ENCODE measurements at places on chromosomes 3 and 15.

DNA sequence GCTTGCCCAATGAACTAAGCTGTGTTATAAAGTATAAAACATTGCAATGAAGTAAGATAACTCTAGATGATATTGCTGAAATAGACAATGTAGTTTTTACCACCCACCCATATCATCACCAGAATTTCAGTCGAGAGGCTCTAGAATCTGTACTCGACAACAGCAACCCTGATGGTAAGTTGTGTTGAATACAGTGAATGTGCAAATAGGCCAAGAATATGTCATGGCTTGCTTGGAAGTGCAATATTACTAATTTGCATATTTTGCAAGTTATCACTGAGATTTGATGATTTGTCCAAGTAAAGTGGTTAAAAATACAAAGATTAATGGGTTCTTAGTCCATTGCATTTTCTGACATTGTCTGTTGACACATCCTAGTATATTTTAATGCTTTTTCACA, 90.6 kb upstream of the TUSC7 start:
- DNase-seq = no peak

- no peak for DNase-seq
These were observed 478.2 kb downstream of the NTRK3 start for GRCh38 chr15:87778358-87778757.

DNA sequence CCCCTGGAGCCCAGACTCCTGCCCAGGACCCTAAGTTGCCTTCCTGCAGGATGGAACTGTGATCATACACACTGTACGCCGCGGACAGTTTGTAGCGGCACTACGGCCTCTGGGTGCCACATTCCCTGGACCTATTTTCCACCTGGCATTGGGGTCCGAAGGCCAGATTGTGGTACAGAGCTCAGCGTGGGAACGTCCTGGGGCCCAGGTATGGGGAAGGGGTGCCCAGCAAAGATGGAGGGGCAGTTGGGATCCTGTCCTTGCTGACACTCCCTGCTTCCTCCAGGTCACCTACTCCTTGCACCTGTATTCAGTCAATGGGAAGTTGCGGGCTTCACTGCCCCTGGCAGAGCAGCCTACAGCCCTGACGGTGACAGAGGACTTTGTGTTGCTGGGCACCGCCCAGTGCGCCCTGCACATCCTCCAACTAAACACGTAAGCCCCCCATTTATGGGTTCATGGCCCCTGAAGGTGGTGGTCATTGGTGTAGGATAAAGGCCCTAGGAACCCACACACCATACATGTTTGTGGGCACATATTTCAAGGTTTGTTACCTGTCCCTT, 28.8 kb downstream of the NBEAL2 start:
- DNase-seq = no peak

- DNase-seq = no peak
These were observed 231.3 kb downstream of the LPP start for GRCh38 chr3:188385295-188385694.

- DNase-seq = no peak
These were observed 251.7 kb downstream of the THSD4 start for GRCh38 chr15:71366926-71367325.

DNA sequence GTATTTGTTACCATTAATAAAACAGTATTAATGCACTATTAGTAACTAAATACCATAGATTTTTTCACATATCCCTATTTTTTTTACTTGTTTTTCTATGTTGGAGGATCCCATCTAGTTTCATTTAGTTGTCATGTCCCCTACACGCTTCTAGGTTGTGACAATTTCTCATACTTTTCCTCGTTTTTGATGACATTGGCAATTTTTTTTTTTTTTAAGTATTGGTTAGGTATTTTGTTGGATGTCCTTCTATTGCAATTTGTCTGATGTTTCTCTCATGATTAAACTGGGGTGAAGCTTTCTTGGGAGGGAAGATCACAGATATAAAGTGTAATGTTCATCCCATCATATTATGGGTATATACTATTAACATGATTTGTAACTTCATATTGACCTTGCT, 409.1 kb upstream of the CNTN6 start:
- no peak for DNase-seq

DNA sequence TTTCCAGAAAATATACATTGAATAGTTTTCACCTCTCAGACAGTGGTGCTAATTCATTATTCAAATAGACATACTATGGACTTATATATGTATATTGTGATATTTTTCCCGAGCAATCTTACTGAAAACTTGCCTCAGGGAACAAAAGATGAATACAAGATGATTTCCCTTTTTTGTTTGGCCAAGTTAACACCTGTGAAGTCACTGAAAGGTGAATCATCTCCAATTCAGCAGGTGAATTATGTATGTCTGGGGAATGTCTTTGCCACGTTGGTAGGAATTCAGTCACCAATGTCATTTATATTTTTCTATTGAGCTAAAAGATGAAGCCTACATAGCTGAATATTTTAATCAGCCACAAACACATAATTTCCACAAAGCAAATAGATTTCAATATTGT, 88.2 kb downstream of the GPR156 start:
- DNase-seq = peak; percentile 2

DNA sequence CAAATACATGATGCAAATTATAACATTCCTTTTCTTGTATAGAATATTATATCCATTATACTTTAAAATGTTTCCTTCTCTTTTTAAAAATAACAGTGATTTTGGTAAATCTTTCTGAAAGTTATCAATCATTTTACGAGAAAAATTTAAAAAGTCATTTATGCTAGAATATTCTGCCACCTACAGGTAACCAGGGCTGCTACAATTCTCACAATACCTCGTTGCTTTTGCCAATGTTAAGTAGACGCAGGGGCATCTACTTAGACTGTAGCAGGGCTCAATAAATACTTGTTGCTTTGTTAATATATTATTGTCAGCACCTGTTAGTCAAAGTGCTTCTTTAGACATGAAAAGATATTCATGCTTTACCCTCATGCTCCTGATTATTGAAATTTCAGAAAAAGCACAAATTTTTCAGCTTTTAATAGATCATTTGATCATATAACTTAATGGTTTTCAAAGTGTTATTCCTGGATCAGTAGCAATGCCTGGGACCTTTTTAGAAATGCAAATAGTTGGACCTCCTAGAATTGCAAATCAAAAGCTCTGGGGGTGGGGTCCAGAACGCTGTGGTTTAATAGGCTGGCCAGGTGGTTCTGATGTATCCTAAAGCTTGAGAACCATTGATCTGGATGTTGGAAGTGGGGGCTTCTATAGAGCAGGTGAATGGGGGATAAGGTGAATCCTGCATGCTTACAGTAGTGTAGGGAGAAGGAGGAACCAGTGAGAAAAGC, 223.6 kb upstream of the PDZRN3 start:
- peak; percentile 55 for DNase-seq

GRCh38 chr3:29665688-29666087, 384.8 kb downstream of the RBMS3 start:
- DNase-seq = no peak

DNA sequence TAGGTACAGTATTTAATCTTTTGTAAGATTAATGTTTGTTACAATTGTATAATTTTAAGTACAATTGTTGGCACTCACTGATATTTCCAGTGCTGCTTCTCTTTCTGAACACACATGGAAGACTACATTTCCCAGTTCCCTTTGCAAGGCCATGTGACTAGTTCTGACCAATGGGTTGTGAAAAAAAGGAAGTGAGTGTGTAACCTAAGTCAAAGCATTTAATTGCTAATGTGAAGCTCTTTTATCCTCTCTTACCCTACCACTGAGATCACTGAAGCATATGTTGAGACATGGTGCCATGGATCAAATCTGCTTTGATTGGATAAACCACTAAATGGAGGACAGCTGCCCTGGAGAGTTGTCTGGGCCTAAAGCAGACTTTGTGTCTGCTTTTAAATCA, 83.9 kb upstream of the PLXND1 start:
- peak; percentile 81 for DNase-seq
